ENCODE measurements at places on chromosomes 16 and 17. TPM values are rescaled to one million over a fixed set of nuclear protein-coding genes. Genes with fewer than 3 reads are reported as not detected.
A peak's percentile ranks its signal among the peaks of the same experiment; 100 is the strongest.

DNA sequence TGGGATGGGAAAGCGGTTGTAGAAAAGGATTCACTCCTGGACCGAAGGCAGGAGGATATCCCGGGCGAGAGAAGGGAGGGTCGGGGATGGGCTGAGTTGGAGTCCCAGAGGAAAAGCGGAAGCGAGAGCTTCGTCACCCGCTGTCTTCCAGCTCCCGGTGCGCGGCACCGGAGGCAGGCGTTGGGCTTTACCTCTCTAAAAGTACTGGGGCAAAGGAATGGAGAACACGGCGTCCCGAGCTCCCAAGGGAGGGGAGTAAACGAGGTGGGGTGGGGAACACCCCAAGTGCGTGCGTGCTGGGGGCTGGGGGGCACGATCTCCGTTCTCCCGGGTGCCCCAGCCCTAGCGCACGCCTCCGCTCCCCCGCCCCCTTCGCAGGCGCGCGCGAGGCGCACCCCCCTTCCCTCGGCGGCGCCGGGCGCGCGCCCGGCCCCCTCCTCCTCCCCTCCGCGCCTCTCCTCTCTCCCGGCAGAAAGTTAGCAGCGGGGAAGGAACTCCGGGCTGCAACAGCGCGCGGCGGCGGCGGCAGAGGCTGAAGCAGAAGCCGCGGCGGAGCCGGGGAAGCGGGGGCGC, at the start of gene HS3ST4:
Gene HS3ST4, plus strand, starts transcription at position 441 of the 573 bp plus-strand sequence.
- no peak for DNase-seq

DNA sequence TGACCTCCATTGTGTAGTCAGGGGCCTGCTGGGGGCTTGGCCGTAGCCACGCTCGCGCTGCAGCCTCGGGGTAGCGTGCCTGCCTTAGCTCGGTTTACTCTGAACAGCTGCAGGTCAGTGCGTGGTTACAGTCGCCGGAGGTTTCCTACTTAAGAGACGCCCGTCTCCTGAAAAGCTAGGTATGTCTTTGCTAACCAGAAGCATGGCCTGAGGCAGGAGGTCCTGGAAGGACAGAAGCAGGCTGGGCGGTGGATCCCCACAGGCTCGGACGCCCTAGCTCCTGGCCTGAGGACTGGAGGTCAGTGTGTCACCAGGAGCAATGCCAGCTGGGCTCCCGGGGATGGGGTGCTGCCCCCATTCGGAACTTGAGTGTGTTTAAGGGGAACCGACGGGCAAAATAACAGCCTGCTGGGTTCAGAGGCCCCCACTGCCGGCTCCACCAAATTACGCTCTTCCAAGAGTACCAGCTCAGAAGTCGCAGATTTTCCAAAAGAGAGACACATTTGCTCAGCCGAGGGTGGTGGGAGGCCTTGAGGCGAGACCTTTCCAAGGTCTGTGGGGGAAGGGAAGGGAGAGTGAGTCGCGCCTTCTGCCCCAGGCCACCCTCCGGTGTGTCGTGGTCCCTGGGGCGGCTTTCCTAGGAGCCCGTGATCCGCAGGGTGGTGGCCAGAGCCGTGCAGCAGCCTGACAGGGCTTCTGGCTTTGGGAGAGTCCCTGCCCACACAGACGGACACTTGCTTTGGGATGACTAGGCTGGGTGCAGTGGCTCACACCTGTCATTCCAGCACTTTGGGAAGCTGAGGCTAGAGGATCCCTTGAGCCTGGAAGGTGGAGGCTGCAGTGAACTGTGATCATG, 3.9 kb upstream of the GNG13 start:
- DNase-seq, result no peak

DNA sequence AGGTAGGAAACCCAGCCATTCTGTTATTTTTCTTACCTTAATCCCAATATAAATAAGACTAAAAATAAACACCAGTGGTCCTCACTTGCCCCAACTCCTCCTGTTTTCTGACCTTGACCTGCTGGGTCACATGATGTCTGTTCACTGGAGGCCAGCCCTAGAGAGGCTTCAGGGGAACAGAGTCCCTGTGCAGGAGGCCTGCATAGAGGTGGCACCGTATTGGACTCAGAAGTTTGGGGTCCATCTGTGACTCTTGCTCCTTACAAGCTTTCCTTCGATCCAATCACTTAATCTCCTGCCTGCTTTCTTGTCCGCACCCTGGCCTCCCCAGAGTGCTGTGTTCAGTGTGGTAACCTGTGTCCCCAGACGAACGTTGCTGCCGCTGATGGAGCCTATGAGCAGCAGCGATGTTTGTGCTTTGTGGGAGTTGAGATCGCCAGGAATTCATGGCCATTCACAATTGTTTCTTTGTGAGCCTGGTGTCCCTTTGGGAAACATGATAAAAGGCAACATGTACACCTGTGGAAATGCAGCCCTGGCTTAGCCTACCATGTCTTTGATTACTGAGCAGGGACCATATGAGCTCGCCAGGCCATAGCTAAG, 4.7 kb downstream of the IGSF6 start:
- DNase-seq, result no peak

GRCh38 chr17:57166803-57167202, 81.8 kb downstream of the AKAP1 start:
- no peak for DNase-seq

Gene ADAD2
- total RNA-seq, result not detected

DNA sequence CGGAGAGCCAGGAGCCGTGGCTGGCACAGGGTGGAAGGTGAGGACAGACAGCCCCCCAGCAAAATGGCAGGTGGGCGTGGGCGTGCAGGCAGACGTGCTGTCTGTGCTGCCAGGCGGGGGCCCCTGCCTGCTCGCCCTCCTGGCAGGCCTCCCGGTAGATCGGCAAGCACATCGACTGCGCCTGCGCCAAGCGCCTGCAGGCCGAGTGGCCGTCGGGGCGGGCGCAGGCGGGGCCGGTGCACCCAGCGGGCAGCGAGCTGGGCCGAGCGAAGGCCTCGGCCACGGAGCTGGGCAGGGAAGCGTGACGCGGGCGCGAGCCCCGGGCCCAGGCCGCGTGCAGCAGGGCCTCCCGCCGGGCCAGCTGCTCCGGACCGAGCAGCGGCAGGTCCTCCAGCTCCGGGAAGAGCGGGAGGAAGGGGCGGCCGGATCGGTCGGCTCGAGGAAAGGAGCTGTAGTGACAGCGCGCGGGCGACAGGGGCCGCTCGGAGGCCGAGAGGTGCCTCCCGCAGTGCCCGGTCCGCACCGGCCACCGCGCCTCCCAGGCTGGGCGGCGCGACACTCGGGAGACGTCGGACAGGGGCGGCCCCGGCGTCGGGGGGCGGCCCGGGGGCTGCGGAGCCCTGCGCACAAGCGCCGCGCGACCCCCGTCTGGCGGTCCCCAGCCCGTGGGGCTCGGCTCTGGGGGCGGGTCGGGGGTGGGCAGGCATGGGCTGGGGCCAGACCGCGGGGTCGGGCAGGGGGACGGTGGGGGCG, 16.9 kb downstream of the GRIN2C start:
- peak; percentile 59 for DNase-seq

DNA sequence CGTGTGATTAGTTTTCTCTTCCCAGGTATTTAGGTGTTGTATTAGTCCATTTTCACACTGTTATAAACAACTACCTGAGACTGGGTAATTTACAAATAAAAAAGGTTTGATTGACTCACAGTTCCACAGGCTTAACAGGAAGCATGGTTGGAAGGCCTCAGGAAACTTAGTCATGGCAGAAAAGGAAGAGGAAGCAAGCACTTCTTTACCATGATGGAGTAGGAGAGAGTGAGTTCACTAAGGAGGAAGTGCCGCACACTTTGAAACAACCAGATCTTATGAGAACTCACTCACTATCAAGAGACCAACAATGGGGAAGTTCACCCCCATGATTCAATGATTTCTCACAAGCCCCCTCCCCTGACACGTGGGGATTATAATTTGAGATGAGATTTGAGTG, 1343.7 kb upstream of the GOT2 start:
- DNase-seq, result no peak

GRCh38 chr16:48124266-48124665, 31.5 kb downstream of the ABCC12 start:
- no peak for DNase-seq

DNA sequence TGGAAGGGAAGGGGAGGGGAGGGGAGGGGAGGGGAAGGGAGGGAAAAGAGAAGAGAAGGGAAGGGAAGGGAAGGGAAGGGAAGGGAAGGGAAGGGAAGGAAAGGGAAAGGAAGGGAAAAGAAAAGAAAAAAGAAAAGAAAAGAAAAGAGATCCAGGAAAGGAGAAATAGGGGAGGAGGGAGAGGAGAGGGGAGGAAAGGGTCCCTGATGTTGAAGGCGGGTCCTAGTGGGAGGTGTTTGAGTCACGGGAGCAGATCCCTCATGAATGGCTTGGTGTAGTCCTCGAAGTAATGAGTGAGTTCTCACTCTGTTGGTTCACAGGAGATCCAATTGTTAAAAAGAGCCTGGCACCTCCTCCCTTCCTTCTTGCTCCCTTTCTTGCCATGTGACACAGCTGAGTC, 6.9 kb upstream of the USP31 start:
- DNase-seq, result no peak

Gene OSGIN1
- 14.5 TPM for total RNA-seq

Gene STARD3
- total RNA-seq, result 37.2 TPM

- no peak for DNase-seq
Observed at GRCh38 chr16:81715358-81716196, 63.5 kb upstream of the PLCG2 start.

DNA sequence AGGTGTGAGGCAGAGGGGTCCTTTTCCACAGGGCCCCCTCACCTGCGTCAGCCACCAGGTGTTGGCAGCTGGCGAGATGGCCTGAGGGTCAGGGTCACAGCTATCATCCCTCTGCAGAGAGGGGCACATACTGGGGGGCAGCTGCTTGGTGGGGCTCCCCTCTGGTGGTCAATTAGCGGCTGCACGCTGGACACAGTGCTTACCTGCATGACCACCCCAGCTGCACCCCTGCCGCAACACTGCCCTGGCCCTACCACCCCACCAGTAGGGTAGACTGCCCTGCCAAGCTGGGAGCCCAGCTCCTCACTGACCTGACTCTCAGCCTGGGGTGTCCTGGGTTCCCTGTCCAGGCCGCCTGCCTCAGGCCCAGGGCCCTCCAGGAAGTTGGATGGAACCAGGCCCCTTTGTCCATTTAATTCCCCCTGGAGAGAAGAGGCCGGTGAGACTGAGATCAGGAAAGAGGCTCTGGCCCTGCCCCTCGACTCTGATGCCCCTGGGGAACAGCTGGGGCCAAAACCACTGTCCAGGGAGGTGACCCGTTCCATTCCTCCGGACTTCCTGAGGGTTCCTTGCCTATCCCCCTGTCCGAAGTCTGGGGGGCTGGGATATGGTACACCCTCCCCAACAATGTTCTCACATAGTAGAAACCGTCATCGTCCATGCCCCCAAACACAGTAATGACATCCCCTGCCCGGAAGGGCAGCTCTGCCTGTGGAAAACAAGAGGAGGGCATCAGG, 23.7 kb downstream of the TSPOAP1 start:
- DNase-seq, result no peak

DNA sequence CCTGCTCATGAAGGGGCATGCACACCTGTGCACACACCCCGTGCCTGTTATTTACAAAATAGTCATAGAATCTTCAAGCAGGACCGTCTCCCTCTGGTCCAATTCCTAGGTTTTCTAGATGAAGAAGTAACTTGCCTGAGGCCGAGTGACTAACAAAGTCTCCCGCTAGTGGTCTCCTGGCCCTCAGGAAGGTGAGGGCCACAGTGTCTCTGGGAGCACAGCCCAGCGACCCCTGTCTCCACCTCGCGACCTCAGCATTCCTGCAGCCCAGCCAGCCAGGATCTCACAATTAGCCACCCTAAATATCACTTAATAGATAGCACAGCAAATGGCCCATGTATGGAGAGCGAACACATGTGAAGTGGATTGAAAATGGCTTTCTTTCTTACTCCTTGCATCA, 30.5 kb upstream of the CACNG1 start:
- DNase-seq, result no peak

- DNase-seq, result no peak
Observed at GRCh38 chr17:33109336-33110072, 117.9 kb downstream of the SPACA3 start.

GRCh38 chr17:70318051-70318450, 148.7 kb downstream of the KCNJ2 start:
- DNase-seq, result no peak

DNA sequence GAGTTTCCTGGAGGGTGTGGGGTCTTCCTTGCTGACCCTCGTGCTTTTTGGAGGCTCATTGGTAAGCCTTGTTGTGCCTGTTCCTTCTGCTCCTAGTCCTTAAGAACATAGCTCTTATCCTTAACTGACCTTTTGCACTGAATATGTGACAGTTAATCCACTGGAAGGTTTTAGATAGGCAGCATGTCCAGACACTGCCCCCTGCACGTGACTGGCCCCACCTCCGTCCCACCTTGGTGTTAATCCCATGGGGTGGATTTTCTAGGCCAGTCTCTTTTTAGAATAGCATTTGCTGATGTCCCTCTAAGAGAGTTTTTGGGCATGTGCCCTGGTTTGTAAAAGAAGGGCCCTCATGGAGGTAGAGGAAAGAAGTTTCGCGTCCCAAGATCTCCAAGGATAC, 58.3 kb downstream of the RBFOX1 start:
- no peak for DNase-seq

GRCh38 chr17:71234349-71234748, 886.5 kb upstream of the SOX9 start:
- no peak for DNase-seq

DNA sequence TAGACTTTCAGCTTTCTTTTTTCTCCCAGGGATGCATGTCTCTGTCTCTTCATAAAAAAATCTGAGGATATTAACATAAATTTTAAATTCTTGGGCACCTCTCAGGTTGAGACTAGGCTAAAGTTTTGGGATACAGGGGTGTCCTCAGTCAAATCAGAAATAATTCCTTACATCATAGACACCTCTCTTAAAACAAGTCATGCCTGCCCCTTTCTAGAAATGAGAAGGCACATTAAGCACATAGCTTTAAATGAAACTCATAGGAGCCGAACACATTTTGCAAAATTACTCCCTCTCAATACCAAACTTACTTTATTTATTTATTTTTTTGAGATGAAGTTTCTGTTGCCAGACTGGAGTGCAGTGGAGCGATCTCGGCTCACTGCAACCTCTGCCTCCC, 67.3 kb upstream of the BCAR1 start:
- no peak for DNase-seq

DNA sequence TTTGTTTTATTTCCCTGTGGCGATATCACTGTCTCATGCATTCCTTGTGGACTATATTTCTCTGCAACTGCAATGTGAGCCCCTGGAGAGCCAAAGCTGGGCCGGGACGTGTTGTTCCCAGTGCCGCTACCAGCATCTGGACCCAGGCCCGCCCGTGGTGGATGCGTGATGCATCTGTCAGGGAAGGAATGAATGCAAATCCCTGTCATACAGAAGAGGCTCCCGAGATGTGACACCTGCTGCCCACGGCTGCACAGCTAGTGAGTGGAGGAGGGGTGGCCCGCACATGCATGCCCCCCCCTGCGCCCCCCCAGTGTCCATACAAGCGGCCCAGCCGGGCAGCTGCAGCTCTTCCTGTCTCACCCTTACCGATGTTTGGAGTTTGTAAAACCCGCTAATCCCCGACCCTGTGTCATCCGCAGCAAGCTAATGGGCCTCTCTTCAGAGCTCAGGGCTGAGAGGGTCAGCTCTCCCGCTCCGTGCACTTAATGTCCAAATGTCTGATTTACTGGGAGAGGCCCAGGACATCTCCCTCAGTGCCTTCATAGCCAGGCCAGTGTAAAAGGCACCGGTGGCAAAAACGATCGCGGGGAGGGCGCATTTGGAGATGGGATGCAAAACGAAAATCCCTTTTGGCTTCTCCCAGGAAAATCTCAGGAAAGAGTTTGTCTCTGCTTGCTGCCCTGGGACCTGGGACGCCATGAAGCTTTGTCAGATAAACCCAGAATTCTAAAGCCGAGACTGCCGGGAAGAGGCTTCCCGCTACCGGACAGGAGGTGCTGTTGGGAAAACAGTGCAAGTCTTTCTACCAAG, 91.8 kb downstream of the FOXL1 start:
- no peak for DNase-seq

Gene MFAP4
- total RNA-seq, result 12.9 TPM

- no peak for DNase-seq
Observed at GRCh38 chr16:77386831-77387814, 47.7 kb downstream of the ADAMTS18 start.

Gene SMIM36
- not detected for total RNA-seq

Gene ZPBP2
- not detected for total RNA-seq

Gene BRIP1
- total RNA-seq, result 3.3 TPM

Measured in left colon (tissue), 2 donors.